ENCODE measurements at places on chromosomes 2 and 18. TPM values are rescaled to one million over a fixed set of nuclear protein-coding genes. Genes with fewer than 3 reads are reported as not detected.

GRCh38 chr2:141125432-141125831, 1005.4 kb downstream of the LRP1B start:
- no peak for DNase-seq

Gene REG3A
- total RNA-seq, result not detected

- DNase-seq, result no peak
These were observed 836.0 kb upstream of the PIK3C3 start for GRCh38 chr18:41119031-41119430.

DNA sequence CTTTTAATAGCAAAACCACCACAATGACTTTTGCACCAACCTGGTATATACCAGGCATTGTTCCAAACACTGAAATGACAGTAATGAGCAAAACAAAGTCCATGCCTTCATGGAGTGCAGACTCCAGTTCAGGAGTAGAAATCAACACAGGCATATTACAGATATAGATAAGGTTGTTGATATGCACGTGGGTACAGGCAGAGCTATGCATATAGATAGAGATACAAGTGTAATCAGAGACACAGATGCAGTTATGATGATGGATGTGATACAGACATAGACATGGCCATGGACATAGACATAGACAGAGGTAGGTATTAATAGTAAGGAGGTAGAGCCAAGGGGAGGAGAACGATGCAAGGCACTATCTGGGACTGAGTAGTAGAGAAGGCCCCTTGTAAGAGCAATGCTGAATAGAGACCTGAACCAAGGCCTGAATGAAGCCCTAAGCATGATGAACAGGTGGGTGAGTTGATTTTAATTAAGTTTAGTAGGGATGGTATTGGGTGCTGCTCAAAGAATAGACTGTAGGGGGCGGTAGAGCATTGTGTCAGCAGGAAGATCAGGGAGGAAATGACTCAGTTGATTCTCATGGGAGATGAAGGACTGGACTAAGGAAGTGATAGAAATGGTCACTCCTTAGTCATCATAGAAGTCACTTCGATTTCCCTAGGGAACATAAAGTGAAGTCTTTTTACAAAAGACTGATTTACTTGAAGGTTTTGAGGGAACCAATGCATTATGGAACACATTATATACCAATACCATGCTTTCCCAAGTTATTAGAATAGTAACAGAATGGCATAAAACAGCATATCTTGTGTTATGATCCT, 39.4 kb downstream of the CMPK2 start:
- DNase-seq, result no peak

DNA sequence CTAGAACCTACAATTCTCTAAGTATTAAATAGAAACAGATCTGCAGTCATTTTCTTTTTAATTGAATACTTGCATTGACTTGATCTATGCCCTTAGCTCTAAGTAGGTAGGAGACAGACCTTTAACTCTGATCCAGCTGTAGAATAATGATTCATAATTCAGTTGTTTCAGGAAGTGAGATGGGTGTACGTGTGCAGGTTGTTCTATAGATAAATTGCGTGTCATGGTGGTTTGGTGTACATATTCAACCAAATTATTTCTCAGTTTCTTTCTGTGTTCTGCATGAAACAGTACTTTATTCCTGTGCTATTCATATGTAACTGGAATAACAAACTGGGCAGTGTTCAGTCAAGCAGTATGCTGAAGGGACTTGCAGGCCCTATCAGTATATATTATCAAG, 34.3 kb upstream of the CD226 start:
- no peak for DNase-seq
